GM10248 (cell line): ENCODE measurements at places on chromosomes 12 and 14.
A peak's percentile ranks its signal among the peaks of the same experiment; 100 is the strongest.

- DNase-seq = no peak
Measured at GRCh38 chr12:132053338-132054330, 90.5 kb downstream of the DDX51 start.

GRCh38 chr14:49860988-49861698 is 8.6 kb upstream of the NEMF start:
- DNase-seq = no peak

DNA sequence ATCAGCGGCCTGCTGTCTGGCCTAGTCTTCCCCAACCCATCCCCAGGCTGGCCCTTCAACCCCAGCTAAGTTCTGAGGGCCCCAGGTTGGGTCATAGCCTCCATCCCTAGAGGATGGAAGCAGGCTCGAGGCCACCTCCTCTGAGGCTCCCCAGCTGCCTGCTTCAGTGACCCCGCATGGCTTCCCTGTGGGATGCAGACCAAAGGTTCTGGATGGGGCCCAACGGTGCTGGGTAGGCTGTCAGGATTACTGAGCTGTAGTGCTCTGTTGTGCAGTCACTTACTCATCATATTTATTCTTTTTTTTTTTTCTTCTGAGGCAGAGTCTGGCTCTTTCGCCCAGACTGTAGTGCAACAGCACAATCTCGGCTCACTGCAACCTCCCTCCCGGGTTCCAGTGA is 92.0 kb downstream of the IRF2BPL start:
- no peak for DNase-seq

GRCh38 chr14:51877810-51878209 is 17.4 kb downstream of the GNG2 start:
- DNase-seq = no peak

- DNase-seq = no peak
Measured at GRCh38 chr12:131263626-131264025, 309.9 kb downstream of the ADGRD1 start.

GRCh38 chr14:103502877-103503276 is 19.8 kb downstream of the CKB start:
- no peak for DNase-seq

DNA sequence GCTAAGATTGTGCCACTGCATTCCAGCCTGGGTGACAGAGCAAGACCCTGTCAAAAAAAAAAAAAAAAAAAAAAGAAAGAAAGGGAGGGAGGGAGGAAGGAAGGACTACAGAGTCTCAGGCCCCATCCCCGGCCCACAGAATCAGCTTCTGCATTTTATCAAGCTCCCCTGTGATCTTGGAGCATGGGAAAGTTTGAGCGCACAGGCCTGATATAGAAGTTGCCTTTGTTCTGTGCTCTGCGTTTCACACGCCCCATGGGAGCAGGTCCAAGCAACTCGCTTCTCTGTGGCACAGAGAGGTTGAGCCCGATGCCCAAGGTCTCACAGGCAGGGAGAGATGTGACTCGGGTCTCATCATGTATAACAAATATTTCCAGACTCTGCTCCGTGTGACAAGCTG is 101.8 kb downstream of the PHETA1 start:
- no peak for DNase-seq

DNA sequence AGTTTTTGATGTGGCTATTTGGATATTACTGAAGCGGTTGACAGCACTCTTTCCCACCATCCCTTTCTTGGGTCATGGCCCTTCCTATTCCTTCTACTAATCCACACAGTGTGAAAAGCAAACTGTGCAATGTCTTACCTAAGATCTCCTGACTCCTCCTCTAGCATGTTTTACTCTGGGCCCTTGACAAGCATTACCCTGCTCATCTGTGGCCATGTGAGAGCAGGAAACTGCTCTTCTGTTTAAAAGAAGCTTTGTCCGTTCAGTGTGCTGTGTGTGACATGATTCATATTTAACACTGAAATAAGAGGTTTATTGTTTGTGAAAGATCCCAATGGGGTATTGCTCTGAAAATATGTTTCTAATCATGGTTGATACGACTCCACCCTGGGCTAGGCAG is 1022.5 kb downstream of the AACS start:
- DNase-seq = no peak

- peak; percentile 13 for DNase-seq
Measured at GRCh38 chr14:70955543-70956480, 48.6 kb downstream of the PCNX1 start.

GRCh38 chr12:109617491-109617890 is 43.9 kb downstream of the MVK start:
- DNase-seq = no peak

DNA sequence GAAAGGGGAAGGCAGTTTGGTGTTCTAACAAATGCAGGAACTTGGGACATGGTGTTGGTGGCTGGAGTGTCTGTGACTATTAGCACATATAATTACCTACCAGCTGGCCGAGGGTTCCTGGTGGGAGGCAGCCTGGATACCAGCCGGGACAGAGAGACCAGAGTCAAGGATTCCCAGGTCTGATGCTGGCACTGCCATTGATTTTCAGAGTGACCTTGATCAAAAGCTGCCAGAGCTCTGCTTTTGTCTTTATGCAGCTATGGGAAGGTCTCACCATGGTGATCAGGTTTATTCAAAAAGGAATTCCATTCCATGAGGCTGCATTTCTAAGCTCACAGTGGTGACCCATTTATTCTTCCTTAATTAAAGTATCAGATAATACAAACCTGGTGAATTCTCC is 101.0 kb upstream of the PWP1 start:
- no peak for DNase-seq

DNA sequence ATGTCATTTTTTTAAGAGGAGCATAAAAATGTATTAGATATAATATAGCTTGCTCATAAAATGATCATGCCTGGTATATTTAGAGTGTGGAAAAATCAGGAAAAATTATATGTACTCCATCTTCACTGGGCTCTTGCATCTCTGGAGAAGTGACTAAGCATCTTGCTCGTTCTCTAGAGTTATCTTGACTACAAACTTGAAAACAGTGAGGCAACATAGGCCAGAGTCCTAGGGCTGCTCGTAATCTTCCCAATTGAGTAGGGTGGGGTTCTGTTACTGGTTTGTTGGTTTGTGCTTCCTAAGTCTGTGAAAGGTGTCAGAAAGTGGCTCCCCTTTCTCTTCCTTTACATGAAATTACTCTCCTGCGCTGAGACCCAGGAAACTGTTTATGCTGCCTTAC is 46.2 kb downstream of the AACS start:
- DNase-seq = no peak

GRCh38 chr12:111024205-111024801 is 103.9 kb upstream of the MYL2 start:
- DNase-seq = peak; percentile 78

GRCh38 chr12:118328486-118329330 is 44.0 kb downstream of the TAOK3 start:
- DNase-seq = no peak

DNA sequence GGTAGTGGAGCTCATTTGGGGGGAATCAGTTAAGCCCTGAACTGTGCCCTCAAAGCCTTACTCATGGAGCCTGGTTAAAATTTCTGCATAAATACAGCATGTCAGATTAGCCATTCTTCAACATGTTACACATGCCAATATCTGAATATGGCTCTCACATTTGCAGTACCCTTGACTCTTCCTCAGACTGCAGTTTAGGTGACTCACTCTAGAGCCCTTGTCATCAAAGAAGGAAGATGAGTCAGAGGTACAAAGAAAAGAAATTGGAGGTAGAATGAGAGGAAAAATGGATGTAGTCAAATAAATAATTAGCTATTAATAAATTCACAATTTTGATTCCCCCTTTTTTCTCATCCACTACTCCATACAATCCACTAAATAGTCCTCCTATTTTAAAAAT is 23.6 kb upstream of the OR4K2 start:
- no peak for DNase-seq
